Fibroblast of skin of right quadriceps (primary cell): ENCODE measurements at places on chromosomes 11 and 22.

GRCh38 chr22:39115570-39115969, 18.5 kb downstream of the APOBEC3H start:
- DNase-seq: no peak

DNA sequence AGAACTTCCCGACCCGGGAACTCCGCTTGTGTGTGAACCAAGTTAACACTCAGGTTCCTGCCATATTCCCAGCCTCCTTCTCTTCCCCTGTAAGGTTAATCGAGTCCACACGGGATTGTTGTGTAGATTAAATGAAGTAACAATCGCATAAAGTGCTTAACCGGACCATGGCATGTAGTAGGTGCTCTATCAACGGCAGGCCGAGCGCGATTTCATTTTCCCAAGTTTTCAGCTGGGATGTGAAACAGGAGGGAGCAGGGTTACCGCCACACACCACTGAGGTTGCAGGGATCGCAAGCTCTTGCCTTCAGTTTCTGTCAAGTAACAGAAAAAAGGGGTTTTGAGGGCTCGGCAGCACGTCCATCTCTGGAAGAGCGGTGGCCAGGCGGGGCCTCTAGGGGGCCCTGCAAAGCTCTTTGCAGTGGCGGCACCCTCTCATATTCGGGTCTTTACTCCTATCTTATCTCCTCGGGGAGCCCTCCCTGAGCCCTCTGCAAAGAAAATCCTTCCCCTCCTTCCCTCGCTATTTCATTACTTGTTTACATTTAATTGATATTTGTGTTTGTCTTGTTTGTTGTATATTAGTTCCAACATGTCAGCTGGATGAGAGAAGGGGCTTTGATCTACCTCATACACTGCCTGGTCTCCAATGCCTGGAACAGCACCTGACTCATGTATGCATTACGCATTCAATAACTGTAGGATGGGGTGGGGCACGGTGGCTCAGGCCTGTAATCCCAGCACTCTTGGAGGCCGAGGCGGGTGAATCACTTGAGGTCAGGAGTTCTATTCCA, 816 bp upstream of the PLEKHA7 start:
- peak; percentile 13 for DNase-seq

DNA sequence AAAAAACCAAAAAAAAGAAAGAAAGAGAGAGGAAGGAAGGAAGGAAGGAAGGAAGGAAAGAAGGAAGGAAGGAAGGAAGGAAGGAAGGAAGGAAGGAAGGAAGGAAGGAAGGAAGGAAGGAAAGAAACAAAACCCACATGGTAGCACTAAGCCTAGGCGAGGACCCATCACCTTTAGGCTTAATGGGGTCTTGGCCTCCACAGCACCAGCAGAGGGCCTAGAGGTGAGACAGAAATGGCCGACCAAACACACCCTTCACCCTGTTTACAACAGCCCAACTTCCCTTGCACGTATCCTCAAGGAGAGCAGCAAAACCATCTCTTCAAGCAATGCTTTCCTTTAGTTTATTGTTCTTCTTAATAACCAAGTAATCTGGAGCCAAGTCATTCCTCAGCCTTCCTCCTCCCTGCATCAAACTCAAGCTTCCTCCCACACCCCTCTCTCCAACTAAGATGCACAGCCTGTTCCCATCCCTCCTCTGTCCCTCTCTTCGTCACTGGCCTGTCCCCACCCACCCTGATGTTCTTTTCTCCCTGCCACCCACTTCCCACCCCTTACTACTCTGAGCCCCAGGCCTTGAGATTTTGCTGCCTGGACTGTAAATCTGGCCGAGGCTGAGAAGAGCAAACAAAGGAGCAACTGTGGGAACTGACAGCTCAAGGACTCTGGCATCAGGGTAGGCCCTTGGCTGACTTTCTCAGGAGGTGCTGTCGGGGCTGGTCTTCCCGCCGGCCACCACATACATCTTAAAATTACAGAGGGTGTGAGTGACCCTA, 26.0 kb downstream of the POU2AF1 start:
- DNase-seq: no peak

DNA sequence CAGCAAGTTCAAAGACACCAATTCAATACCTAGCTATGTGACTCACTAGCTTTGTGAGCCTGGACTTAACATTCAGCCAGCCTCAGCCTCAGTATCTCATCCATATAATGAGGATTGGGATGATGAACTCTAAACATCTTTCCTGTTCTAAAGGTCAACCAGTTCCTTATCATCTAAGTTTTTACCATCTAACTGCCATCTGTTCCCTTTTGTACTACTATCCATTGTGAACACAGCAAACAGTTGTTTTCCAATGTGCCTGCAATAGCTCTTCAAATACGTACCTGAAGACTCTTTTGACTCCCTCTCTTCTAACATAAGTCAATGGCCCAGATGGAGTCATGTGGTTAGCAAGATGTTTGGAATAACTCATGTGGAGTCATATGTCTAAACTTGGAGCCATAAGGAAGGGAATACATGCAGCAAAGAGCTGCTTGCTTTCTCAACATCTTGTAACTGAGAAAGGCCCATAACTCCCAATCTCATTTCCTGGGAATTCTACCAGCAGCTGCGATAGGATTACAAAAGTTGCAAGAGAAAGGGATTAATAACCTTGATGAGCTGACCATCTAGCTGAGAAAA, 19.4 kb downstream of the SYTL2 start:
- DNase-seq: no peak

- peak; percentile 34 for DNase-seq
Measured at GRCh38 chr11:106231591-106231990, 154.1 kb downstream of the AASDHPPT start.

DNA sequence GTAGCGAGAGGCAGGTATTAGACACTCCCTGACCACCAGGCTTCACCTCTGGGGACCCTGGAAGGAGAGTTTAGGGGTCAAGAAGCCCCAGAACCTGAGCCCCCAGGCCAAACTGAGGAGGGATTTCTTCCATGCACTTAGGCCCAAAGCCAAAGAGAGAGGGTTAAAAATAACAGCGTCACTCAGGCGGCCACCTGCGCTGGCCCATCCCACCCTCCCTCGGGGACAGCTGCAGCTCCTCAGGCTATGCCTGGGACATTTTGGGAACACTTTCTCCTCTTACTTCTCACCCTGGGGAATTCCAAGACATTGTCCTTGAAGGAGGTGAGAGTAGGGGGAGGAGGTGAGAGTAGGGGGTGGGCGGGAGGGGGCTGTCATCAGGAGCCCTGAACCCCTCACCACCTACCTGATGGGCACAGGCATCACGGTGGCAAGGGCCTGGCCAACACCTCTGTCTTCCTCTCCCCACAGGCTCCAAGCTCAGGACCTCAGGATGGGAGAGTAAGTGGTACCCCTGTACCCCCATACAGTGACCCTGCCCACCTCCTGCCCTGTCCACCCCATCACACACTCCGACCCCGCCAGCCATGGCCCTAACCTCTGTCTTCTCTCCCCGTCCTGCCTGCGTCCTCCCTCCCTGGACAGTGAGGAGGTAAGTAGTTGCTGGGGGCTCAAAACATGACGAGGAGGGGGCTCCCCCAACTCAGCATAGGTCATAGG, 583 bp downstream of the TNNI2 start:
- no peak for DNase-seq
